ENCODE measurements at places on chromosomes 11 and 22.

DNA sequence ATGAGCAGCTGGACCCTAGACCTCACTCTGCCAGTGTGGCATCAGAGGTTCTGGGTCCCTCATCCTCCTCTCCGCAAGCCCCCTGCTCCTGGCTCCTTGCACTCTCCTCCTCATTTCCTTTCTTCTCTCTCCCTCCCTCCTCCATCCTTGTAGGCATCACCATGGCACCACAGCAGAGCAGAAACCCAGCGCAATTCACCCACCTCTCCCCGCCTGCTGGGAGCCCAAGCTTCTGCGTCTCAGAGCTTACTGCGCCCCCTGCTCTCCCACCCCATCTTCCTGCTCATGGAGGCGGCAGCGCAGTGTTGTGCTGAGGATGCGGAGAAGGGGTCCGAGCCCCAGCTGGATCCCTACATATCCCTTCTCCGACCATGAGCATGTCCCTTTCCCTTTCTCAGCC lies 1.7 kb downstream of the CHRM1 start:
- no peak for DNase-seq

- no peak for DNase-seq
Observed at GRCh38 chr11:69576069-69576782, 64.7 kb upstream of the CCND1 start.

GRCh38 chr22:46145361-46145851 lies 4.9 kb upstream of the PPARA start:
- no peak for DNase-seq

DNA sequence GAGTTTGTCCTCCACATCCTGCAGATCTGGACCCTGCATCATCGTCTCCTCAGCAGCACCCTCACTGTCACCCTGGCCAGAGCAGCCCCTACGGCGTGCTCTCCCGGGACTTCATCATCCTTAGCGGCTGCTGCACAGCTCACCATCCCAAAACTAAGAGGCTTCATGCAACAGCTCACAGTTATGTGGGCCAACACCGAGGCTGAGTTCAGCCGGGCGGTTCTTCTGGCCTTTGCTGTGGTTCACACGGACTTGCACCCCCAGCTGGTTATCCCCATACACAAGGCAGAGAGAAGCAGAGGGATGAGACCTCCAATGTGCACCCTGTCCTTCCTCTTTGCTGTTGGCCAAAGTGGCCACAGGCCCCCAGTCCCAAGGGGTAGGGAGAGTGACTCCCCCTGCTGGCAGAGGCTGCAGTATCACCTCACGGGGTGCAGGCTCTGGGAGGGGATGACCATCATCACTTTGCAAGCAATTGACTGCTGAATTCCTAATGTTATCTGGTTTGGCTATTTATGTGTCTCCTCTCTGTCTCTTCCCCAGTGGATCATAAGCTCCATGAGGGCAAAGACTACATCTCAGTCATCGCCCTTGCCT lies 276.8 kb downstream of the BRD1 start:
- no peak for DNase-seq

GRCh38 chr11:88208745-88209144 lies 33.5 kb upstream of the RAB38 start:
- no peak for DNase-seq

DNA sequence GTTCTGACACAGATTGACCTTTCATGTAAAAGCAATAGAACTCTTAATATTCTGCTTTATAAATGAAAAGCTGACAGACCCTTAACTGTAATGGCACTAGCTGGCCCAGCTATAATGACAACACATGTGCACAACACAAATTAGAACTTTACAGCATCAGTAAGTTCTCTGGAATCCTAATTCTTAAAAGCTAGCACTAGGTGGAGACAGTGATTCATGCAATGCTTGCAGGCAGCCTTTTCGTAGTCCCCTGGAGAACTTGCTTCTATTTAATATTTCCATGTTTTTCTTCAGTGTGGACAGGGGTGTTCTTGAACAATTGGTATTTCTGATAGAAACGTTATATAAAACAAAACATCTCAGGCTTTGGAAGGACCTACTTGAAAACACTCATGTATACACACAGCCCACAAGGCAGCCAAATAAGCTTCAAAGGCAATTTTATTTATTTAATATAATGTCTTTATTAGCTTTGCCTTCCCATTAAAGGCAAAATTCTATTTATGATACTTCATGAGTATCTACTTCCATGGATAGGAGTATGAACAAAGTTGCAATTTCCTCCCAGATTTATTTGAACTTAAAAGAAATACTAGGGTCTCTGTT lies 374.3 kb upstream of the MPPED2 start:
- peak; percentile 4 for DNase-seq

DNA sequence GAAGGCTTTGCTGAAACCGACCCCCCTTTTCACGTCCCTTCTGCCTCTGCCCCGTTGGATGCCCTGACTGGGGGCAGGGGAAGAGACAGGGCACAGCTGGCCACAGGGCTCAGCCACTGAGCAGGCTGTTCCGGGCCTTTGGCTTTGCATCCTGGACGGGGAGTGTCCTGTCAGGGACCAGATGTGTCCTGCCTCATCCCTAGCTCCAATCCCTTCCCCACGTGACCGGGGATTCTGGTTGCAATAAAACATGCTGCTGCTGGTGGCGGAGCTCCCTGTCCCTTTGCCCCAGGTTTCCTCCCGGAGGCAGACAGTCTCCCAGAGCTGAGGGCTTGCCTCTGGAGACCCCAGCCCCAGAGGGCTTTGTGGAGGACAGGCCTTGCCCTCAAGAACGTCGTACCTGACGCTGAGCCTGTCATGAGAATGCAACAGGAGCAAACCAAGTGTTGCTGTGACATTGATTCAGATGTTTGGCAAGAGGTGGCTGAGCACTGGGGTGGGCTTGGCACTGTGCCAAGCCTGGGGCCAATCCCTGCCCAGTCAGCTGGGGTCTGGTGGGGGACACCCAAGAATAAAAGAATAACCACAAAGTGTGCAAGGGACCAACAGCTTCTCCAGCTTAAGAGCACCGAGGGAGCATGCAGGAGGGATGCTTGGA lies 7.3 kb downstream of the CDC42EP2 start:
- DNase-seq: no peak

DNA sequence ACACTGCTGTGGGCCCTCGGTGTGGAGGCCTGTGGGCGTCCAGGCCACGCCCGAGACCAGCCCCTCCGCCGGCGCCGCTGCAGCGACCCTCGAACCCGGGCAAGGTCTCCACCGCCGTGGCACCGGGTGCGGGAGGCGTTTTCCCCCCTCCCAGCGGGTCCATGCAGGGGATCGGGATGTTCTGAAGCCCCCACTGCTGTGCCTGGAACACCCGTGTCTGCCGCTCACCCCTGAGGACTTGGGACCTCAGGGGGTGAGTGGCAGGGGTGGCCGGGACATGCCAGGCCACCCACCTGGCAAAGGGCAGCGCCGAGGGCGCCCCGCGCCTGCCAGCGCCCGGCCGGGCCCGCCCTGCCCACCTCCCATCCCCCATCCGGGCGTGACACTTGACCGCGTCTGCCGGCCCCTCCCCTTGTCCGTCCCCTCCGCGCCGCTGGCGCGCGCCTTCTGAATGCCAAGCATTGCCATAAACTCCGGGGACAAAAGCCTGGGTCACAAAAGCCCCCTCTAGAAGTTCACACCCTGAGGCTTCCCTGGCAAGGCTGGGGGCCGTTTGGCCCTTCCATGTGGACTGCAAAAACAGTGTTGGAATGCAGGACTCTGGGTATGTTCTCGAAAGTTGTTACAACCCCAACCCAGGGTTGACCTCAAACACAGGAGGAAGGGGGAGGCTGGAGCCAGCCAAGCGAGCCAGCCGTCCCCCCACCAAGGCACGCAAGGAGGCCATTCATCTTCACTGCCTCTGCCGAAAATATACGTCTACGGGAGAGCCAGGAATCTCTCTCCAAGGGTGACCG lies 819 bp upstream of the KCNQ1OT1 start:
- peak; percentile 26 for DNase-seq

DNA sequence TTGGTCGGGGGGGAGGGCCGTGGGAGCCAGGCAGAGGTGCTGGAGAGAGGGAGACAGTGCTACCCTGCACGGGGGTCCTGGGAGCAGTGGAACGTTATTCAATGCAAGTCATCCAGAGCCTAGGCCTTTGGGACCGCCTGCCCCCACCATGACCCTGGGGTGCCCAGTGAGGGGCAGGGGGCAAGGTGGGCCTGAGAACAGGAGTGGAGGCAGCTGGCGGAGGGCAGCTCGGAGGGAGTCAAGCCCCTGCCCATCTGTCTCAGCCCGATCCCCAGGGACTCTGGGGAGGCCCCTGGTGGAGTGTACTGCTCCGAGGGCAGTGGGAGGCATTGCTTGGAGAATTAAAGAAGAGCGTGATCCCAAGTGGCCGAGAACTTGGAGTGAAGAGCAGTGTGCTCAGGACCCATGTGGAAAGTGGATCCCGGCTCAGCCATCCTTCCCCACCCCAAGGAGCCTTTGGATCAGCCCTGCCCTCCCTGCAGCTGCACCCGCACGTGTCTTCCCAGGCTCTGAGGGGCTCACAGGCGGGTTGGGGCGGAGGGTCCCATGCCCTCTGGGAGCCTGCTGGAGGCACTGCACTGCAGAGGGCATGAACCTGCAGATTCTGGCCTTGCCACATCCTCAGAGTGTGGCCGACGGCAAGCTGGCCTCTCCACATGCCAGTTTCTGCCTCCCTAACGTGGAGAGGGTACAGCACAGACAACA lies 34.0 kb upstream of the SMIM38 start:
- no peak for DNase-seq

- DNase-seq: no peak
Observed at GRCh38 chr11:66743271-66743968, 14.4 kb upstream of the SPTBN2 start.

- DNase-seq: no peak
Observed at GRCh38 chr11:14577835-14578529, 57.8 kb upstream of the PSMA1 start.

DNA sequence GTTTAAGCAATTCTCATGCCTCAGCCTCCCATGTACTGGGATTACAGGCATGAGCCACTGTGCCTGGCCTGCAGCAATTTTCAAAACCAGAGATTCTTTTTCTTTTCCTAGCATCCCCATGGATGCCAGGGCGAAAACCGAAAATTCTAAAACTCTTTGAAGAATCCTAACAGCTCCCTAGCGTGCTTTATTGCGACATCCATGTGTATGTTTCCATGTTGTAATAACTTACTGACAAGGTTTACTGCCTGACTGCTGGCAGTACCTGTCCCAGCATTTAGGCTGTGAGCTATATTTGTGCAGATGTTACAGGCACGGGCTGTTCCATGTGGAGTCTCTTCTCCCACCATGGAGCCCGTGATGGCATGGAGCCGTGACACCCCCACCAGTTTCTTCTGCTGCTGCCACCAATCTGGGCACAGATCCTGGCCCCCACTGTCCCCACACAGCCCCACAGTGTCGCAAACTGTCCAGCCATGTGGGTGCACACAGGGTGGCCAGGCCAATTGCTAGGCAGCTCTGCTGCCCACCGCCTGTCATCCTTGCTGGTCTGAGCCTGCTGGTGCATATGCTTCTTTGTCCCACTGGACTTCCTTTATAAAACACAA lies 7.1 kb upstream of the TAB1 start:
- no peak for DNase-seq

DNA sequence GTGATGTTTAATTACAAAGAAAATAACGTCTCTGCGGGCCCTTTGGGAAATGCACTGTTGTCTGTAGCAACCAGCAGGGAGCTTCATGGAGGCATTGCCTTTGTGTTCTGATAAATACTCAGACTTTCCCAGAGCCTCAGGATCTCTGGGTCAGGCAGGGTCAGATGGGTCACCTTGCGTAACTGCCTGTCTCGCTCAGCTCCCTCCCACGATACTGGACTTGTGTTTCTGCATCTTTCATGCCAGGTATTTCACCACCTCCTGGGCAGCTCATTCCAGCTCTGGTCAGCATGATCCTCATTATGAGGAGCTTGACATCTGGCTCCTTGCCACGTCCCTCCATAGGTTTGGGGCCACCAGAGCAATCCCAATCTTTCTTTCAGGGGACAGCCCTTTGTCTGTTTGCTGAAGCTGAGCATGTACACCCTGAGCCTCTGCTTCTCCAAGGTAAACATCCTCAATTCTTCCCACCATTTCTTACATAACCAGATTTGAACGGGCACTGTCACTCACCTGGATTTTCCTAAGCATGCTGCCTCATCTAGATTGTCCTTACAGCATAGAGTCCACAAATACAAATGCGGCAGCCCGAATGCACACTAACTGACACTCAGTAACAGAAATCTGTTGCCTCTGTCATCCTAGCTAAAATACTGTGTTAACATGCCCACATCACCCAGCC lies 162.3 kb downstream of the LARGE1 start:
- no peak for DNase-seq

DNA sequence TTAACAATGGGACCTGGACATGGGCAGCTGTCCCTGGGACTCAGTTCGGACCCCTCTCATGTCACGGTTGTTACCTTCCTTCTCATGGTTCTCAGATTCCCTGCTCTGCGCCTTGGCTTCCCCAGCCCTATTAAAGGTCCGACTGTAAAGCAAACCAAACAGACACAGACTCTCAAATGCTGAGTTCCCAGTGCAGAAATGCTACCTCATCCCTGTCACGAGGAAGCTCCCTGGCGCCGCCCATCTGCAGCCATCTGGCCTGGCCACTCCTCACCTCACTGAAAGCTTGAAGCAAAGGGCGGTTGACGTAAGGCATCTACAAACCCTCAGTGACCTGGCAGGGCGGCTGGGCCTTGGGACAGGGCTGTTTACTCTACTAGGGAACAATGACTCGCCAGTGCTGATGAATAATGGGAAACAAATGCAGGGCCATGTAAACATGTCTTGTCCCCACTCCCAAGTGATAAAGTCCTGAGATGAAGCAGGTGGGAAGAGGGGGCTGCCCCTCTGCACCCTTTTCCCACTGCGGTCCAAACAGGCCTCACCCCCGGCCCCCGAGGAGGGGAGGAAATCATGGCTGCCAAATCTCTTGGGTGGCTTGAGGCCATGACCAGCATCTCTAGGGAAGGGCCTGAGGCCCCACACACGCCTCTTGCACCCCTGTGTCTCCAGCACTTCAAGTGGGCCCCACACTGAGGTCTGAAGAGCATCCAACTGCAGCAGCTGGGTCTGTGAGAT lies 49.3 kb downstream of the SCUBE1 start:
- DNase-seq: peak; percentile 25

DNA sequence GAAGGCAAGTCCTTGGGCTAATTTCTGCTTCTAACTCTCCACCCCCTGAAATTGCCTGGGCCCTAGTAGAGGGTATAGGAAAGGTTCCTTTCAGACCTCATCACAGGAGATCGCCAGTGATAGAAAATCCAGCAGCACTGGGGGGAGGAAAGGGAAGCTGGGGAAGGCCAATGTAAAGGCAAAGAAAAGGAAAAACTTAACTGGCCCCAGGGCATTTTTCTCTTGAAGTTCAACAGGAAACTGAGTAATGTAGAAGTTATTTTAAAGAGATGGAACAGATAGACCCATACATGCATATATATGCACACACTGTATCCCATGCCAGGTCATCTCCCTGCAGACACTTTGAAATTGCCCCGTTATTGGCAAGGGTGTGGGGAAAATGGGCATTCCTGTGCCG lies 134.0 kb downstream of the TRIM44 start:
- DNase-seq: peak; percentile 79

DNA sequence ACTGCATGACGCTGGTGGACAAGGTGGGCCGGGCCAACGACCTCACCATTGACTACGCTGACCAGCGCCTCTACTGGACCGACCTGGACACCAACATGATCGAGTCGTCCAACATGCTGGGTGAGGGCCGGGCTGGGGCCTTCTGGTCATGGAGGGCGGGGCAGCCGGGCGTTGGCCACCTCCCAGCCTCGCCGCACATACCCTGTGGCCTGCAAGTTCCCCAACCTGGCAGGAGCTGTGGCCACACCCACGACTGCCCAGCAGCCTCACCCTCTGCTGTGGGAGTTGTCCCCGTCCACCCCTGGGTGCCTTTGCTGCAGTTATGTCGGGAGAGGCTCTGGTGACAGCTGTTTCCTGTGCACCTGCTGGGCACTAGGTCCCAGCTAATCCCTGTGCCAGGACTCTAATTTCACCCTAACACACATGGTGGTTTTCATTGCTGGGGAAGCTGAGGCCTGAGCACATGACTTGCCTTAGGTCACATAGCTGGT lies 49.0 kb upstream of the PPP6R3 start:
- DNase-seq: no peak

All from endothelial cell of umbilical vein (primary cell).